ENCODE measurements at places on chromosomes 3 and 15. TPM values are rescaled to one million over a fixed set of nuclear protein-coding genes. Genes with fewer than 3 reads are reported as not detected.

Gene TMEM158
- 4.7 TPM for total RNA-seq

Gene CA12
- total RNA-seq, result 114 TPM

Gene RETNLB
- total RNA-seq, result not detected

Gene ARID3B
- total RNA-seq, result 2.7 TPM

Gene CPNE9
- total RNA-seq, result not detected

Gene SAXO2
- 6.2 TPM for total RNA-seq

Gene TLR9
- total RNA-seq, result not detected

Gene EIF4E3
- 3.5 TPM for total RNA-seq

Gene SMARCC1
- total RNA-seq, result 46.3 TPM

Gene GPR62
- not detected for total RNA-seq

Gene MAGEL2
- not detected for total RNA-seq

Gene STAC
- 6.5 TPM for total RNA-seq

Gene LRRC2
- total RNA-seq, result 4.7 TPM

Gene DOCK3
- 0.36 TPM for total RNA-seq
